ENCODE measurements at places on chromosomes 12 and 14.

DNA sequence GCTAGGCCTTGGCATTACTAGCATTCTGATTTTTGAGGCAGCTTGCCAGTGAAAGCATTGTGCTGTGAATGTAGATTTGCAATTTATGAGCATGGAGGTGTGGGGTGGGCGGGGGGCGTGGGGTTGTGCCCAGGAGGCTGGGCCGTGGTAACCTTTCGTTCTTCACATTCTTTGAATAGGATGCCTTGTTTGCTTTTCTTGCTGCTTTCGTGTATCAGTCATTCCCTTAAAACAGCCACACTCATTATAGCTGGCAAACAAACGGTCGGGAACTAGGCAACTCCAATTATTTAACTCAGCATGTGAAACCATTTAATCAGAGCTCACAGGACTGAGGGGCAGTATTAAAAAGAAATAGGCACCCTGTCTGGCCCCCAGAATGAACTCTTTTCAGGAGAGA is 115.9 kb upstream of the PELI2 start:
- DNase-seq, result no peak

- DNase-seq, result no peak
These were observed 14.9 kb downstream of the TRMT61A start for GRCh38 chr14:103543721-103544387.

DNA sequence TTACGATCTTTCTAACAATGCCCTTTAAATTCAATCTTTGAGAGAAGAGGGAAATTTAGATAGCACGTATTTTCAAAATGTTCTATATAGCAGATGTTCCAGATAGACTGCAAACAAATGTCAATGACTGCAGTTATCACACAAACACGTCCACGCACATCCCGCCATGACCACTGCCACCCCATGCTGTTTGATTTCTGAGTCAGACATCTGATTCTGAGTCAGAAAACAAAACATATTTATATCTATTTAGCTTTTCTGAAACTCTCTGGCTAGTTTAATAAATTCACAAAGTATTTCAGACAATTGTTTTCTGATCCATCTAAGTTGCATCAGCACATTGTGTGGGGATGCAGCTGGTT is 105.9 kb upstream of the BCAT1 start:
- DNase-seq, result peak; percentile 43

GRCh38 chr12:93645702-93646101 is 31.5 kb upstream of the CRADD start:
- no peak for DNase-seq

- no peak for DNase-seq
These were observed 40.0 kb downstream of the KIF21A start for GRCh38 chr12:39402922-39403321.

DNA sequence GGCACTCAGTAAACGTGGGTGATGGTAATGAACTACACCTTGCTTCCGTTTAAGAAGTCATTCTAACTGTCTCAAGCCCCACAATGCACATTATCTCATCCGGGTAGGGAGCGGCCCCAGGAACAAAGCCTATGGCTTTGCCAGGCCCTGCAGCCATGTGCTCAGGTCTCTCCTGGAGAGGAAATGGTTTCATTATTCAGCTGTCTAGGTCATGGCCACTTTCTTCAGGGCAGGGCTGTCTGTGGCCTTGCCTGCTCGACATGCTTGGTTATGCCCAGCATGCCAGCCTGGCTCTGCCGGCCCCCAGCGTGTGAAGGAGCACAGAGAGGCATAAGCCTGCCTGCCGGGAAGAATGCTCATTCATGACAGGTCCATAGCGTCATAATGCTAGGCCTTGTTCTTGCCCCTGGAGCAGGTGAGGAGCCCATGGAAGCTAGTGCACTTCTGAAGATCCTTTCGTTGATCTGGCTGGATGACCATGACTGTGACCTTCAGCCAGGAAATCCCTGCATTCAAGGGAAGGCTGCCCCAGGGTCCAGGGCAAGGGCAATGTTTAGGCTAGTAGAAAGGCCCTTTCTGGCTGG is 26.3 kb upstream of the FOS start:
- no peak for DNase-seq

- DNase-seq, result no peak
These were observed 89.3 kb upstream of the TTC7B start for GRCh38 chr14:90905531-90905930.

GRCh38 chr12:78864870-78865463 is 393 bp downstream of the SYT1 start:
- DNase-seq, result no peak

DNA sequence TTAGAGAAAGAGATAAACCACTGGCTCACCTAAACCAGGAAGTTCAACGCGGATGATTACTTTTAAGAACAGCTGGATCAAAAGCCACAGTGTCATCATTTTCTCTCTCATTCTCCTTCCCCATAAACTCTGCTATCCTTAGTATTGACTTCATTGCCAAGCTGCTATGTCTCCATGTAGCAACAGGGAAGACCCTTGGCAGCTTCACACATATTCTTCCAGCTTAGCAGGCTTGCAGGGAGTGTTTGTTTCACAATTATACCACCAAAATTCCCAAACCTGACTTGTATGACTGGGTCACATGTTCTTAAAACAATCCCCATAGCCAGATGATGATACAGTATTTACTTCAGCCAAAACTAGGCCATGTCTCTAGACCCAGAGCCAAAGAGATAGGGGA is 235.5 kb downstream of the PAWR start:
- DNase-seq, result no peak

DNA sequence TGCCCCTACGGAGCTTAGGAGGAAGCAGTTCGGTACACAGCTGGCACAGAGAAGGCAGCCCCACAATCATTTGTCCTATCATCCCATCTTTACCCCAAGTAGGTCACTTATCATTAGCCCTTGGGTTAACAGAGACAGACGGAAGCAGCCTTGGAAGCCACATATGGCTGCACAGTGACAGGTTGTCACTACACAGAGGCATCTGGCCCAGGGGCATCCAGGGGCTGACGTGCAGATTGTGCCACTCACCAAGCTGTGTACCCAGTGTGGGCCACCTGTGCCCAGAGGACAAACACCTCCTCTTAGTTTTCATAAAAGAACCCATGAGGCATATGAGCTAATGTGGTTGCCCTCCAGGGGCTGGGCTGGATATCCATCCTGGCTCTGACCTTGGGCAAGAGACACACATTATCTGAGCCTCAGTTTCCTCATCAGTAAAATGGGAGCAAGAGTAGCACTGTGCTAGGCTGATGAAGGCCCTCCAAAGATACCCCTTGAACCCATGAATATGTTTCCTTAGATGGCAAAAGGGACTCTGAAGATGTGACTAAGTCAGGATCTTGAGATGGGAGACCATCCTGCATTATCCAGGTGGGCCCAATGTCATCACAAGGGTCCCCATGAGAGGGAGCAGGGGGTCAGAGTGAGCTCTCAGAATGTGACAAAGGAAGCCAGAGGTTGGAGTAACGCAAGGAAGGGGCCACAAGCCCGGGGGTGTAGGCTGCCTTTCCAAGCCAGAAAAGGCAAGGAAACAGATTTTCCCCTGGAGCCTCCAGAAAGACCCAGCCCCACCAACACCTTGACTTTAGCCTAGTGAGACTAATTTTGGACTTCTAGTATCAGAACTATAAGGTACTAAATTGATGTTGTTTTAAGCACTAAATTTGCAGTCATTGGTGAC is 64.6 kb downstream of the C14orf132 start:
- DNase-seq, result no peak

DNA sequence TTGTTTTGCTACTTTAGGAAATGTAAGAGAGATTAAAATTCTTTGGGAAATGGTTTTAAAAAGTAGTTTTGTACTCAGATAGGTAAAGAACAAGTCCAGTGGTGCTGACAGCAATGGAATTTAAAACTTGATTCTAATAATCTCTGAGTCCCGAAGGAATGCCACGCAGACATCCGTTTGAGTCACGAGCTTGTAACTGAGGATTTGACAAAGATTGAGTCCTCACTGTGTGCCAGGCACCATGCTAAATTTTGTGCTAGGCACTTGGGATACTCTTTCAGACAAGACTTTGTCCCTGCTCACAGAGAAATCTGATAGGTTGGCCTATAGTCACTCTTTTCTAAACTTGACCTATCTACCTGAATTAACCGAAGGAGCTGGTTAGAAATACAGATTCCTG is 12.7 kb downstream of the FLRT2 start:
- no peak for DNase-seq

- no peak for DNase-seq
These were observed 38.1 kb downstream of the BBS10 start for GRCh38 chr12:76310110-76310509.

DNA sequence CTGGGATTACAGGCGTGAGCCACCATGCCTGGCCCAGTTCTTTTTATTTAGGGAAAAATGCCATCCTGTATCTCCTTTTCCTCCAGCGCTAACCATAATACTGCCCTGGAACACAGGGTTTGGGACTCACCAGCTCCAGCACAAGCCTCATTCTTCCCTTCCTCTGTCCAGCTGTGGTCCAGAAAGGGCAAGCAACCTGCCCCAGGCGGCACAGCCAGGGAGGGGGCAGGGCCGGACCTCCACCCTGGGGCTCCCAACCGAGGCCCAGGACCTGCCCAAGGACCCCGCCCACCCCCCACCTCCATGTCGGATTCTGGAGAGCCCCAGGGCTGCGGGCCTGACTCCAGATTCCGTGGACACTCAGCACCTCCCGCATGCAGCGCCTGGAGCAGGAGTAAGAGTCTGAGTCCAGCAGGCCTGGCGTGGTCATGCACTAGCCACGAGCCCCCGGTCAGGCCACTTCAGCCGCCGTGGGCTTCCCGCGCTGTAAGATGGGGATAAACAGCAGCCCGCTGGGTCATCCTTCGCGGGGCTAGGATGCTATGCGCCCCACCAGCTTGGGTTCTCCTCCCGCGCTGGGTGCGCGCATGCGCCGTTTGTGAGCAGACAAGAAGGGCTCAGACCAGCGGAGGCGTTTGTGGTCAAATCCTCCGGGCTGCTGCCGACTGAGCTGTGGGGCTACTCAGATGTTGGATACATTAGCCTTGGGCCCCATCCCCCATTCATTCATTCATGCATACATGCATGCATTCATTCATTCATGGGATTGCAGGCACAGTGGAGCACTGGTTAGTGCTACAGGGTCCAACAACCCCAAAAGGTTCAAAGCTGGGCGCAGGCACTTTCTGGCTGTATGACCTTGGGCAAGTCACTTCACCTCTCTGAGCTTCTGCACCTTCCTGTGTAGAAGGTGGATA is 16.3 kb downstream of the TMEM119 start:
- DNase-seq, result no peak

DNA sequence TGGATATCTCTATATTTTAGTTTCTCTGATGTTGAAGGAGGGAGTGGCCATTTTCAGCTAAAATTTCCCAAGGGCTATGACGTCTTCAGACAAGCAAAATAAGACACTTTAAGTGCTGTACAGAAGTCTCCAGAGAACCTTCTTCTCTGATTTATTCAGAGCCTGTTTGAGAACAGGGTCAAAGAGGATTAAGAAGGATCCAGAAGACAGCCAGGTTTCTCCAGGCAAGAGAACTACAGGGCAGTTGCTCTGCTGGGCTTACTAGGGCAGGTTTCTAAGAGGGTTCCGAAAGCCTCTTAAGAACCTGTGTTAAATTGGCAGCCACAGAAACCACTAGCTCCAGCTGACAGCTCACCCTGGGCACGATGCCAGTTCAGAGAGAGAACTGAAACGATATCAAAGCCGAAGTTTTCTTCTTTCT is 1.2 kb downstream of the MGP start:
- peak; percentile 86 for DNase-seq

- DNase-seq, result peak; percentile 75
These were observed 544 bp downstream of the ABCD4 start for GRCh38 chr14:74302152-74302628.

DNA sequence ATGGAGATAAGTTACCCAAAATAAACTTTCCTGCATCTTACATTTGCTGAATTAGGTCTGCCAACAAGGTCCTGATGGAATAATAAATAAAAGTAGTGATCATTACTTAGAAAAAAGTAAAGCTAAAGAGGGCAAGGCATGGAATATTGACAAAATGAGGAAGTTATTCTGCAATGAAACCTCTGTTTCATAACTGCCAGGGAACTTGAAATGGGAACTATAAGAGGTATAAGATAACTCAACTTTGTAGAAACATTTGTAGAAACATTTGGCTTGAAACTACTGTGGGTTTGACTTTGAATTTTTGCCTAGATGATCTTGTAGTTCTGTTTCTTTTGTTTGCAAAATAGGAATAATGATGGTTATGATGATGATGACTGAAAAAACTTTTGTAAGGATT is 18.7 kb upstream of the YBX3 start:
- no peak for DNase-seq

- DNase-seq, result no peak
These were observed 121.1 kb downstream of the PLXNC1 start for GRCh38 chr12:94269316-94269999.

- DNase-seq, result no peak
These were observed 123.0 kb downstream of the RPS29 start for GRCh38 chr14:49463146-49463545.

DNA sequence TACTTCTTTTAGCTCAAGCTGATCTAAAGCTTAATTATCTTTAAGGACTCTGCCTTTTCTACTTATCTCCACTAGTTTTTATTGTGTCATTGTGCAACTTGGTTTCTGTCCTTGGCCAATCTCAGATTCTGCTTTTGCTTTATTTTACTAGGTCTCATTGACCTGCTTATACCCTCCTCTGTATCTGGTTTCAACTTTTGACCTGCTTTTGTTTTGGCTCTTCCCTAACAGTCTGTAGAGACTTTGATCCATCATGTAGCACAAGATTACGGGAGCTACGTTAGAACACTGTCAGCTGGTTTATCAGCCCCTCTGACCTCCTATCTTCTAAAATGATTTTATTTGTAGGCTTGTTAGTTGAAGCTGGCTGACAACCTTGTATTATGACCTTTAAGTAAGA is 43.6 kb downstream of the ZCRB1 start:
- DNase-seq, result no peak

DNA sequence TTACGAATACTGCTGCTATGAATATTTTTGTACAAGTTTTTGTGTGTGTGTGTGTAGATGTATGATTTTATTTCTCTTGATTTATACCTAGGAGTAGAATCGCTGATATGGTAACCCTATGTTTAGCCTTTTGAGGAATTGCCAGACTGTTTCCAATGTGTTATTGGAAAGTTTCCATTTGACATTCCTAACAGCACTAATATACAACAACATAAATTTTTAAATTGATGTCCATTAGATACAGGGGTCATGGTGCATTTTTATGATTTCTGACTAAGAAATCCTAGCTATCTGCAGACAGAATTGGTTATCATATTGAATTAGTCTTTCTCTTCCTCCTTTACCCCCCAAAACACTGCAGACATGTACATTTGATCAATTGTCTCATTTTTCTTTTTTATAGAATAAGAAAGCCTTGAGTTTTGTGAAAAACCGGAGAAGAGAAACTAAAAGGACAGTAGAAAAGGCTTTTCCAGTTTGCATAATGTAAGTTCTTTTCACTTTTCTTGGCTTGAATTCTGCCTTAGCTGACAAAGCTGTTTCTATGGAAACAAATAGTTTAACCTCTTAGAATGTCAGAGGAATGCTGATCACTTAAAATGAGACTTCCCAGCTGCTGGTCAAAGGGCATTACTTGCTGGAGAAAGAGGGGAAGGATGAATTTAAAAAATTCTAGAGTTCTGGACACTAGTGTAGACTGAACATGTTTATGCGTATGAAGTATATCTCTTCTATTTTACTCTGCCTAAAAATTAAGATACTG is 28.2 kb downstream of the PALS1 start:
- DNase-seq, result no peak
